Retina (tissue), 1 donor: ENCODE measurements at places on chromosomes 6 and 20.

GRCh38 chr6:105815661-105816555 lies 270.2 kb upstream of the PRDM1 start:
- no peak for DNase-seq

DNA sequence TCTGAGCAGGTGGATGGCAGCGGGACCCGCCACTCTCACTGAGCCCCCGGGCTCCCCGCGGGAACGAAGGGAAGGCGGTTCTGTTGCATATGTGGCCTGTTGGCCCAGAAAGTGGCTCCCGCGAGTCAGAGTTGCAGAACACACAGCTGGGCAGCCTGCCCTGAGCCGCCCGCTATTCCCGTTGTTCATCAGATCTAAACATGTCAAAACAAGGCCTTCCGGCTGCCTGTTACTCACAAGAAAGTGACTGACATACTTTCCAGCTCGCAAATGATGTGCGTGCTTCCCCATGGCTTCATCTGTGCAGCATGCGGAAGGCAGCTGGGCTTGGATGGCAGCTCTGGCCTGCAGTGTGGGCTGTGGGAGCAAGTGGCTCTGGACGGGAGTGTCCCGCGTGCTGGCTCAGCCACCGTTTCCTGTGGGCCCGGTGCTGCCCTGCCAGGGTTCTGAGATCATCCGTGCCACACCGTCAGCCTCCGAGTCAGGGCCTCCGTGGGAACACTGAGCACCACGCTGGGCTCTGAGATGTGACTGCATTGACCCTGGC lies 227.3 kb downstream of the ERMARD start:
- DNase-seq, result peak; percentile 73

- no peak for DNase-seq
Observed at GRCh38 chr6:157670466-157671186, 152.4 kb upstream of the SNX9 start.

DNA sequence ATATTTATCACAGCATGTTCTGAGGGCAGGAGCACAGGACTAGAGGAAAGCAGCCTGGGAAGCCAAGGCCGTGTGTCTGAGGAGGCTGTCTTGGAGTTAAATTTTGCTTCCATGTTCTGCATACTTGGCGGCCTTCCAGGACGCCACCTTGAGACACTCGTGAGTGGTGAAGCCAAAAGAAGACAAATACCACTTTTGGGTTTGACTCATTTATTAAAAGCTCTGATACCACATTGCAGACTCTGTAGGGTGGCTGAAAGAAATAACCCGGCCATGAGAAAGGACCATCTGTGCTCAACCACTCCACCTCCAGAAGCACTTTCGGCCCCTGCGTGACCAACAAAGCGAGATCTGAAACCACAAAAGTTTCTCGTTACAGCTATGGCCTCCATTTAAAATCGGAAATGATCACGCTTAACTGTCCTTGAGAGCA lies 120.0 kb downstream of the TMEM242 start:
- DNase-seq, result no peak

- no peak for DNase-seq
Observed at GRCh38 chr6:379410-380181, 12.0 kb upstream of the IRF4 start.

GRCh38 chr6:109242925-109243324 lies 139.3 kb downstream of the CD164 start:
- no peak for DNase-seq

- no peak for DNase-seq
Observed at GRCh38 chr6:26071135-26071534, 16.1 kb upstream of the HFE start.
